Activated T-helper 17 cell treated with anti-CD3 and anti-CD28 coated beads, Interleukin-2, amount 50 U/mL, for 72 hours (primary cell): ENCODE measurements at places on chromosomes 6 and 20. TPM values are rescaled to one million over a fixed set of nuclear protein-coding genes. Genes with fewer than 3 reads are reported as not detected.

DNA sequence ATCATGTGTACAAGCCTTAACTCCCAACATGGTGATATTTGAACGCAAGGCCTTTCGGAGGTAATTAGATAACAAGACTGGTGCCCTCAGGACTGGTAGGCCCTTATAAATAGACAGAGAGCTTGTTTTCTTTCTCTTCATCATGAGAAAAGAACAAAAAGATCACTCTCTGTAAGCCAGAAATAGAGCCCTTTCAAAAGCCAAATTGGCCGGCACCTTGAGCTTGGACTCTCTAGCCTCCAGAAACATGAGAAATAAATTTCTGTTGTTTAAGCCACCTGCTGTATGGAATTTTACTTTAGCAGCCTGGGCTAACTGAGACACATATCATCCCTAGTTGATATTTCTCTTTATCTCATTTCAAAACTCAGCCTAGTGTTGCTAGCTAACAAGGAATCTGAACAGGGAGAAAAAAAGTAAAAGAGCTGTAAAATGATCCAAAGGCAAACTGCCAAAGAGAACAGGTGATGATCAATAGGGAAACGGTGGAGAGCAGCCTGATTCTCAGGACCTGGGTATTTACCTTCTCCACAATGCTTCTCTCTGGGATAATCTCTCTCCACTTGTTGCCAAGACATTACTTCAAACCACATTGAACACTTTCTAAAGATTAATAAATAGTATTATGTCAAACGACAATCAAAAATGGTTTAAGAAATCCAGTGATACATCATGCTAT is 6.1 kb downstream of the COL21A1 start:
- ATAC-seq, result no peak

DNA sequence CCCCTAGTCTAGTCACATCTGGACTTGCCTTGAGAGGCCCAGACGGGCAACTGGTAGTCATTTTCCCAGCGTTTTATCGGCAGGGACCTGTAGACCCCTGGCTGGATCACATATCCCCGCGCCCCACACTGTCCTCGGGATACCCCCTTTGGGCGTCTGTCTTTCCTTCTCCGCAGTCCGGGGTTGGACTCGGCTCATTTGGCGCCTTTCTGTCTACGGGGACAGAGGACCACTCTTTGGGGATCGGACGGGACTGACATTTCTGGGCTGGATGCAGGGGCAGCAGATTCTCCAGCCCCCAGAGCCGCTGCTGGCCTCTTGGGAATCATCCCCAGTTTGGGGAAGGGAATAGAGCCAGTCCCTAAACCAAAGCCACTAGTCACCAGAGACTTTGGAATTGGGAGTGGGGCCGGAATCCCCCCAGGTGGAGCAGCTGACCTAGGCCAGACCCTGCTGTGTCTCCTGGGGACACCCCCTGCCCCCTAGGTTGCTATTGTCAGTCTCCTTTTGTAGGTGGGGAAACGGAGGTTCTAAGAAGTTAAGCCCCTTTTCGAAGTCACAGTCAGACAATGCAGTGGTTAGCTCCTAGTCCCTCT is 734 bp downstream of the FAM110A start:
- ATAC-seq, result no peak

HAO1 gene
- not detected for total RNA-seq

- no peak for ATAC-seq
These were observed 103.5 kb upstream of the SIM1 start for GRCh38 chr6:100568255-100568654.

DNA sequence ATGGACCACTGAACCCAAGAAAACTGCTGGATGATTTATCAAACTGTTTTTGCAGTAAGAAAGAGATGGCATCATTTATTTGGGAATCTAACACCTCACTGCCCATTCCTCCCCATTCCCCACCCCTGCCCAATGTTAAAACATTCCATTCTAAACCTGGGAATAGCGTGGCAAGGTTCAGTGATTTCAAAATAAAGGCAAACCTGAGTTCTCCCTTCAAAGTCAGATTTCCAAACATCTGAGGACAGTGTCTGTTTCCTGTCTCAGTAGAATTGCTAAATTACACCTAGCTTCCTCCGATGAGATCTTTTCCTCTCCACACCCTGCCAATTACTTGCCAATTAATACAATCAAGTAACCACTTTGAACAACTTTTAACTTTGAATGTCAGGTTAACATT is 127.4 kb upstream of the ARMC2 start:
- no peak for ATAC-seq

- ATAC-seq, result no peak
These were observed 22.3 kb upstream of the EYA4 start for GRCh38 chr6:133218852-133219251.

DNA sequence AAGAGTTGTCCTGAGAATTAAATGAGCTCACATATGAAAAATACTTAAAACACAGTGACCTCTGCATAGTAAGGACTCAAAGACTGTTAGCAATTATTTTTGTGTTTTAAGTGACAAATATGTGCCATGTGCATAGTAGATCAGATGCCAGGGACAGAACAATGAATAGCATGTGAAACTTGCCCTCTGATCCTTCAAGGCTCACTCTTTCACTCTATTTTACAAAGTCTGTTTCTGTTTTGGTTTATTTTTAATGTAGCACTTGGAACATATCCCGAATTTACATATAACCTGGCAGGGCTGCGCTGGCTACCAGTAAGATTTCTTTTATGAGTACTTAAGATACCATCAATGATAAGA is 135.5 kb upstream of the TNFAIP3 start:
- no peak for ATAC-seq

GRCh38 chr20:57259938-57260921 is 6.2 kb downstream of the BMP7 start:
- ATAC-seq, result no peak

HS3ST5 gene
- not detected for total RNA-seq

DNA sequence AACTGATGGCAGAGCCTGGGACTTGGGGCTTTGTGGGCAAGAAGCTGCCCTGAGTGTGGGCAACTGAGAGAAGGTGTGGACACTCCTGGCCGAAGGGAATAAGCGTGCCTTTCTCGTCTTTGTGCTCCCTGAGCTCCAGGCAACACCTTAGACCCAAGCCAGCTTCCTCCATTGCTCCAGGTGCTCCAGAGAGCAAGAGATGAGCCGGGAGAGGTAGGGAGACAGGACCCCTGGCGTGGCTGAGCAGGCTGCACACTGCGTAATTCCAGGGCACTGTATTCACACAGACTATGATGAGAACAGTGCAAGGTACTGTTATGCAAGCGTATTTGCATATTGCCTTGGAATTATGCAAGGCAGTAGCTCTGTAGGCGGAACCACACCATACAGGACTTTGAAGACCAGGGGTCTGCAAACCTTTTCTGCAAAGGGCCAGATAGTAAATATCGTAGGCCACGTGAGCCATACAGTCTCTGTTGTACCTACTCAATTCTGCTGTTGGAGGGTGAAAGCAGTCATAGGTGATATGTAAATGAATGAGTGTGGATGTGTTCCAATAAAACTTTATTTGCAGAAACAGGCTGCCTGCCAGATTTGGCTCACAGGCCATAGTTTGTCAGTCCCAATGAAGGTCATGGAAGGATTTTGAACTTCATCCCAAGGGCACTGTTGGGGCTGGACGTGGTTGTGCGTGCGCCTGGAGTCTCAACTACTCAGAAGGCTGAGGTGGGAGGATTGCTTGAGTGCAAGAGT is 42.1 kb upstream of the FAM83D start:
- no peak for ATAC-seq

GRCh38 chr6:160940197-160940596 is 51.4 kb upstream of the MAP3K4 start:
- no peak for ATAC-seq

CRYBG1 gene
- total RNA-seq, result 36.4 TPM

DNA sequence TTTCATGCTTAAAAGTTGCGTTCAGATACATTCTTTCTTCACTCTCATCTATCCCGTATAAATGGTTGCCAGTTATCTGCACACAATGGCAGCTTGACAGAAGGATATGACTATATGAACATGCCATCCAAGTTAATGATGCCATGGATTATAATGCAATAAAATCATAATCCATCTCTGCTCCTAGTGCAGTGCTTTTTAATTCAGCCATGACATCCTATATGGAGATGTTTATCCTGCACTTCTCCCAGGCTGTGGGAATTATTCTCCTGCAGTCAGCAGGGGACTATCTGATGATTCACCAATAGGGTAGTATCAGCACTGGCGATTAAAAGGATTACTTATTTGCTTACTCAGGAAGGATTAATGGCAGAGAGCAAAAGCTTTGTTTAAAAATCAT is 273.8 kb downstream of the SAMD5 start:
- ATAC-seq, result no peak

- ATAC-seq, result no peak
These were observed 373.6 kb downstream of the PLCB1 start for GRCh38 chr20:8505476-8506200.
